ENCODE measurements at places on chromosomes 16 and 17.

DNA sequence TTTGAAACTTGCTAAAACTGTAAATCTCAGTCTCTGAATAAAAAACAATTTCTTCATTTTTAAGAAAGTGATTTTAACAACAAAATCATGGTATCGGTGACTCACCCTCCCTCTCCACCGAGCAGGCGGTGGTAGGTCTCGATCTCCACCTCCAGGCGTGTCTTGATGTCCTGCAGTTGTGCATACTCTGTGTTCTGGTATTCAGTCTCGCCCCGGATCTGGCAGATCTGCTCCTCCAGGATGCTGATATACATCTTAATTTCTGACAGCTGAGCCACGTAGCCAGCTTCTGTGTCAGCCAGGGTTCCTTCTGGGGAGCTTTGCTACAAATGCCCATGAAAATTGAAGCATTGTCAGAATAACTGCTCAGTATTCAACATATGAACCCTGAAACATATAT is 15.4 kb upstream of the KRT24 start:
- no peak for DNase-seq

DNA sequence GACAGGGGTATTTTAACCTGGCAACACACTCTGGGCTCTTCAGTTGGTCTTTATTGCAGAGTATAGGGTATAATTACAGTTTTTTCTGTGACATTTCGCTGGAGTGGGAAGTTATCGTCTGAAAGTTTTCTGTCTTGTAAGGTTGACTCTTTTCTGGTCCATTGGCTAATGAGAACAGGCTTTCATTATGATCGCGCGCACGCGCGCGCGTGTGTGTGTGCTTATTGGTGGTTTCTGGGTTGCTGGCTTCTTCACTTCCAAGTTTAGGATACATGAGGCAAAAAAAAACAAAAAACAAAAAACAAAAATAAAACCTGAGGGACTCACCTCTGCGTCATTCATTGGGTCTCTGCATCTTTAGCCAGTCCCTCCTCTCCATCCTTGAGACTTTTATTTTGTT is 68.7 kb upstream of the MYOCD start:
- DNase-seq: no peak

- no peak for DNase-seq
These were observed 20.1 kb downstream of the TPSD1 start for GRCh38 chr16:1275791-1276579.

- no peak for DNase-seq
These were observed 102.6 kb upstream of the ZNF750 start for GRCh38 chr17:82942166-82943130.

- no peak for DNase-seq
These were observed 21.3 kb downstream of the ZCCHC14 start for GRCh38 chr16:87471278-87472141.

- no peak for DNase-seq
These were observed 79.4 kb upstream of the KSR1 start for GRCh38 chr17:27376637-27377547.

DNA sequence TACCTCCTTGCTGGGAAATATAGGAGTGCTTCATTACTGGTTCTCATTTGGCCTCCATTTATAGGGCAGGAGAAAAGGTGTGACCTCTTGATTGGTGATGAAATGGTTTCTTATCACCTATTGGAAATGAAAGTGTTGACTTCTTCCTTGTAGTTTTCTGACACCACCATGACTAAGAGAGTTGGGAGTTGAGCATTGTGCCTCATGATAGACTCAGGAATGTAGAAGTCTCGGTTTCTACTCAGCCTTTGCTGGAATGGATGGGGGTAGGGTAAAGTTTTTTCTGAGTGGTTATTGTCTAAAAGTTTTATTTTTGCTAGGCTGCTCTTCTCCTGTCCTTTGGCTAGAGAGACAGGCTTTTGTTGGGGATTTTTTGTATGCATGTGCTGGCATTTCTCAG is 117.4 kb downstream of the PHKB start:
- DNase-seq: peak; percentile 8

DNA sequence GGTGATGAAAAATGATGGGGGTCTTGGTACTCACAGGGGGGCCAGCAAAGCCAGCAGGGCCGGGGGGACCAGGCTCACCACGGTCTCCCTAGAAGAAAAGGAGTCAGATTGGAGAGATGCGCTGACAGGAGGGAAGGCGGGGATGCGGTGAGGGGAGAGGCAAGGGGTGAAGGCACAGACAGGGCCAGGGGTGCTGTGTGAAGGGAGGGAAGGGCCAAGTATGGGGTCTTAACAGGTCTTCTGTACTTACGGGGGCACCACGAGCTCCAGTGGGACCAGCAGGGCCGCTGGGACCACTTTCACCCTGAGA is 11.2 kb downstream of the COL1A1 start:
- DNase-seq: peak; percentile 93

DNA sequence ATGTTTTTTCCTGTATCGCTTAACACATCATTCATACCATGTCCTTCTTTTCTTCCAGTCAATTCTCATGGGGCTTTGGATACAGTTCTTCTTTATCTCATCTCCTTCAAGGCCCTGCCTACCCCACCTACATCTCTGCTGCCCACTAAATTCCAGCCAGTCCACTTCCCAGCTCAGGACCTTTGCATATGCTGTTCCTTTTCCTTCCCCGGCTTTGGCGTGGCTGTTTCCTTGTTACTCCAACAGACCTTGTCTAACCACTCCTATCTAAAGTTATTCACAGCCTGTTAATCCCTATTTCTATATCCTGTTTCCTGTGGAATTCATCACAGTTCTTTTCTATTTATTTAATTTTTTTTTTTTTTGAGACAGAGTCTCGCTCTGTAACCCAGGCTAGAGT is 6.6 kb upstream of the STAT3 start:
- DNase-seq: no peak

- no peak for DNase-seq
These were observed 2.6 kb downstream of the TRIM65 start for GRCh38 chr17:75894049-75894733.

DNA sequence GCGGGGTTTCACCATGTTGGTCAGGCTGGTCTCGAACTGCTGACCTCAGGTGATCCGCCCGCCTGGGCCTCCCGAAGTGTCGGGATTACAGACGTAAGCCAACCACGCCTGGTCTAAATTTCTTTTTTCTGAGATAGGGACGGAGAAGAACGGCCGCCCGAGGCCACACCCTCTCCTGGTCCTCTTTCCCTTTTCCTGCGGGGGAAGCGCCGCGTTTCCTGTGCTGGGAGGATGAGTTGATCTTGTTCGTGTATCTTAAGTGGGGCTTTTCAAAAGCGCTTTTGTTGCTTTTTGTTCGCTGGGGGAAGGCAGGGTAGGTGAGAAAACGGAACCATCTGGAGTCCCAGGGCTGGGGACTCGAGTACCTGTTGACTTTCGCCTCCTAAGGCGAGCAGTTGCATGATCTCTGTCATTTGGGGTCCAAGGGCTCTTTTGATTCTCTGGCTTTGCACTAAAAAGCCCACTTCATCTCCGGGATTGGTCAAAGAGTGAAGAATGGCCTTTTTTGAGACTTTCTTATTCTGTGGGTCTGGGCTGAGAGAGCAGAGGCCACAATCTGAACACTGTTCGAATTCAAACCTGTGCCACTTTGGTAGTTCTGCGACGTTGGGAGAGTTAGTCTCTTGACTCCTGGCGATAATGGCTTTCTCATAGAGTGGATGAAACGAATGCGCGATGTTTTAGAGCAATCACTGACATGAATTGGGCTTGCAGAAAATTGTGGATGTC is 1.3 kb downstream of the FUS start:
- DNase-seq: no peak

GRCh38 chr16:25988084-25988483 is 296.3 kb downstream of the HS3ST4 start:
- no peak for DNase-seq

DNA sequence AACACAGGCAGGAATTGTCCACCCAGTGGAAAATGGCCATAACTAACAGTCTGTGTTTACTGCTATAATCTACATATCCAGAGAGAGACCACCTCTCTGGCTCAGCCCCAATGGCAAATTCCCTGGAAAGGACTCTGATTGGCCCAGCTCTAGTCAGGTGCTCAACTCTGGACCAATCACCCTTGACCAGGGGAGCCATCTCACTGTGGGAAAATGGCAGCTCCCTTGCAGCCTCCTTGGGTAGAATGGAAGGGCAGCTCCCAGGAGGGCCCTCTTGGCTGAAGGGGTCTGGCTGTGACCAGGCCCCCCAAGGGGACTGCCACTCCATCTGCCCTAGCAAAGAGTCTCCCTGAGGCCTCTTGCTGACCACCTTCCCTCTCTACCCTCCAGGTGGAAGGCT is 3.1 kb downstream of the ALOX15B start:
- no peak for DNase-seq

DNA sequence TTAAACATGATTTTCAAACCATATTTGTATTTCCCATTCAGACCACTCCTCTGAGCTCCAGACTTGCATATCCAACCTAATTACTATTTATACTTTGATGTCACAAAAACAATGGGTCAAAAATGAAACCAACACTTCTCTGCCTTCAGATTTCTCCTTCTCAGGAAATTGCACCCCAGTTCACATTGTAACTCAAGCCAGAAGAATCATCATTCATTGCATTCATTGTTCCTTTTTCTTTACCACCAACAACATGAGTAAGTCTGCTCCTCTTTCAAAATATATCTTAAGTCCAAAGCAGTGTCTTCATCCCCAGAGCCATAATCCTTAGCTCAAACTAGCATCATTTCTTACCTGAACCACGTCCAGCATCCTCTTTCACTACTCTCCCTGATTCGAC is 2.6 kb upstream of the AKAP1 start:
- DNase-seq: no peak

GRCh38 chr16:85307552-85308364 is 195.5 kb upstream of the CIBAR2 start:
- DNase-seq: no peak

- peak; percentile 64 for DNase-seq
These were observed 3.0 kb upstream of the CHD3 start for GRCh38 chr17:7885367-7886226.

GRCh38 chr16:76837872-76838271 is 353.1 kb upstream of the MON1B start:
- no peak for DNase-seq

- DNase-seq: no peak
These were observed 86.6 kb downstream of the TBC1D16 start for GRCh38 chr17:79948945-79949655.

- DNase-seq: no peak
These were observed 97.6 kb downstream of the TMEM114 start for GRCh38 chr16:8492690-8493089.

DNA sequence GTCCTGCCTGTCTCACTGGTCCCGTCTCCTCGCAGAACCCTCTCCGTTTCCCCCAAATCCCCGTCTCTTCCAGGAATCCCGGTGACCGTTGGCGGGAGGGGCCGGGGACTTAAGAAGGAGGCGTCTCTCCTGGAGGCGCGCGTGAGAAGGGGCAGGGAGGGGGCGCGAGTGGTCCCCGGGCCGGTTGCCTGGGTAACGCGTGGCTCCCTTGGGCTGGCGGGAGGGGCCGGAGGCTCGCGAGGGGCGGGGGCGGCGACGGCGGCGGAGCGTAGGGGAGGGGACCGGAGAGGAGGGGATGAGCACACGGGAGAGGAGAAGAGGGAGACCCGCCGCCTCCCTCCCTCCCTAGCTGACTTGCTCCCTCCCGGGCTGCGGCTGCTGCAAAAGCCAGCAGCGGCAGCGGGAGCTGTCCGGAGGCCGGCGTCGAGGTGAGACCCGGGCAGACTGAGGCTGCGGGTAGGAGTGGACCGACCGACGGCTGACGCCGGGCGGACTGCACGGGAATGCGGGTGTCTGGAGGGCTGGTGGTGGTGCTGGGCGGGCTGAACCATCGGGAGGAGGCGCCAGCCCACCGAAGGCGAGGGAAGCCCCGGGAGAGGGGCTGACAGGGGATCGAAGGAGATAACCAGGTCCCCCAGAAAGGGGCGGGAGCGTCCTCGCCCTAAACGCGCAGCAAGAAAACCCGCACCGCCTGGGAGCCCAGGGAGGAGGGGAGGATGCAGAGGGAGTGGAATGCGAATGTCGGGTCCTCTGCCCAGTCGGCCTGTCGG is at the start of gene PRRT2:
PRRT2 (plus strand) TSS at position 298 of the 770 bp plus-strand sequence. CDS start 862 bp downstream, outside the sequence.
- peak; percentile 69 for DNase-seq

DNA sequence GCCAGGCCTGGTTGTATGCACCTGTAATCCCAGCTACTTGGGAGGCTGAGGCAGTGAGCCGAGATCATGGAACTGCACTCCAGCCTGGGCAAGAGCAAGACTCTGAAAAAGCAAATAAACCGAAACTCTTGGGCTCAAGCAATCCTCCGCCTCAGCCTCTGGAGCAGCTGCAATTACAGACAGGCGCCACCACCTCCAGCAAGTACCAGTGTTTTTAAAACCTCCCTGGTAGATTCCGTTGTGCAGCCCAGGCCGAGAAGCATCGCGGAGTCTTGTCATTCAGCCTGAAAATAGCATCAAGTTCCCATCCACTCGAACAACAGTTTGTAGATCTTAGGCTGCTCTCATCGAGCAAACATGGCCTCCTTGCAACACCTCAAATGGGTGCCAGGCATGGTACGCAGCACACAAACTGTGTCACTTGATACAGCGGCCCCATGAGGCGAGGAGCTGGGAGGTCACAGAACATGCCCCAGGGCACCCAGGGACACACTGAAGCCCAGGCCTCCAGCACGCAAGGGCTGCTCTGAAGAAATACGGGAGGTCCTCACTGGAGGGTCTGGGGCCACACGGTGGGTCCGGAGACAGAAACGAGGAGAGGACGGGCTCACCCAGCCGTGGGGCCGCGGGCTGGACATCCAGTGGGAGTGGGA is 18.1 kb downstream of the TMC6 start:
- no peak for DNase-seq
